ENCODE measurements at places on chromosomes 5 and 9. TPM values are rescaled to one million over a fixed set of nuclear protein-coding genes. Genes with fewer than 3 reads are reported as not detected.

- no peak for DNase-seq
Measured at GRCh38 chr5:109788596-109788995, 98.9 kb downstream of the MAN2A1 start.

The GLDC gene
- total RNA-seq, result 1.4 TPM

DNA sequence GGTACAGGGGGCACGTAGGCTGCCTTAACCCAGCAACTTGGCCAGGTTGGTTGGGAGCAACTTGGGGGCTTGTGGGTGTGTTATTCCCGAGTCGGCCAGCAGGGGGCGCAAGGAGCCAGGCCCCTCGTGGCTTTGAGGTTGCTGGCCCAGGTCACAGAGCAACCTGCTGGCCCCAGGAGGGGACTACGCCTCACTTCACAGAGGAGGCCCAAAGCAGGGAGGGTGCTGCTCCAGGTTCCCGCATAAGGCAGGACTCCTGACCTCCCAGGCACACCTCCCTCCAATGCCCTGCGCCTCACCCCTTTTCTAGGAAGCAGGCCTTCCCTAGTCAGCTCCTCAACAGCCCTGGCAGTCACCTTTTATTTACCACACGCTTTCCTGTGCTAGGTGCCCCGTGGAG lies 18.1 kb downstream of the KYAT1 start:
- DNase-seq, result peak; percentile 77

DNA sequence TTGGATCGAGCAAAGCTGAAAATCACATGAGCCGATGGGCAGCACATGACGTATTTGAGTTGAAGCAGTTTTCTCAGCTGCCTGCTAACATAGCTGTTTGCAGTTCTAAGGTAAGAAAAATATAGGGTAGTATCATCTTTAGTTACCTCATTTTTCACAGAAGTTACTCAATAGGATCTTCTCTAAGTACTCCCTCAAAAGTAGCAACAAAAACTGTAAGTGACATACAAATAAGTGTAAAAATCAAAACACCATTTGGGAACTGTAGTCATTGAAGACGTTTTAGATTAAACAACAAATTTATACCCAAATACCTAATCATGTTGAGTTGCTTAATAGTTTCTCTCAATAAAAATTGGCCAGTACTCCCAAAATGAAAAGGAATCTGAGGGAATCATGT lies 102.6 kb downstream of the ERCC6L2 start:
- DNase-seq, result no peak

GRCh38 chr5:50445296-50445949 lies 4.3 kb upstream of the EMB start:
- DNase-seq, result peak; percentile 38

The ZNF622 gene
- total RNA-seq, result 54.4 TPM

The IL17B gene
- total RNA-seq, result not detected

The HSD17B3 gene
- not detected for total RNA-seq

- DNase-seq, result no peak
Measured at GRCh38 chr5:35736280-35736679, 118.6 kb downstream of the SPEF2 start.

Measured in activated T-helper 1 cell treated with anti-CD3 and anti-CD28 coated beads, Interleukin-12 subunit alpha, Interleukin-12 subunit beta, Interleukin-2, Interleukin-4 antibody, amounts not matched to agents 30 ng/mL and 10 ng/mL and 1 ng/mL, durations not matched to agents 14 hours and 24 hours and 36 hours (primary cell).